ENCODE measurements at places on chromosomes 1 and 21.

- no peak for DNase-seq
These were observed 99.1 kb downstream of the MRPL37 start for GRCh38 chr1:54299037-54299436.

DNA sequence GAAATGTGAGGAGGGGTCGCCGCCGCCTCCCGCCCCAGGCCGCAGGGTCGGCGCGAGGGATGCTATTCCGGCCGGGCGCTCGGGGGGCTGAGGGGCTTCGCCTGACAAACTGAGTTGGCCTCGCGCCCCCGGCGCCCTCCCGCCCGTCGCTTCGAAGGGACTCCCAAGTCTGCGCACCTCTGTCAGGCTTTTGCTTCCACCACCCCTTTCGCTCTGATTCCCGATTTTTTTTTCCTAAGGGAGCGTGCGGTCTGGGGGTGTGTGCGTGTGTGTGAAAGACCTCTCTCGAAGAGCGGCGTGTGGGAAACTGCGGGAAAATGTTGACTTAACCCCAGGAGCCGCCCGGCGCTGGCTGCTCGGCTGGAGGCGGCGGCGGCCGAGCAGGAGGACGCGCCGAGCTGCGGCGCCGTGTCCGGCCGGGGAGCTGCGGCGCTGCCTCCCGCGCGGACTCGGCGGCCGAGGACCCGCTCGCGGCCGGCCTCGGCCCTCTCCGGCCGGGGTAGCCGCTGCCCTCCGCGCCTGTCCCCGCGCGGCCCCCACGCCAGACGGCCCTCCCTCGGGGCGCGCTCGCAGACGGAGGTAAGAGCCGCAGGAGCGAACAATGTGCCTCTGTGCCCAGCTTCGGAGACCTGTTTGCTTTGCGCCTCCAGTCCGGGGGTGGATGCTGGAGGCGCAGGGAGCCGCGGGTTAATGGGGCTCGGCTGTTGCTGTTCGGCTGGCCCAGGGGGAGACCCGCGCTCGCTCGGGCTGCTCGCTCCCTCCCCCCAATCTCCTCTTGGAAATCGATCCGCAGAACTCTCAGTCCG lies 1.1 kb downstream of the ADGRL2 start:
- no peak for DNase-seq

DNA sequence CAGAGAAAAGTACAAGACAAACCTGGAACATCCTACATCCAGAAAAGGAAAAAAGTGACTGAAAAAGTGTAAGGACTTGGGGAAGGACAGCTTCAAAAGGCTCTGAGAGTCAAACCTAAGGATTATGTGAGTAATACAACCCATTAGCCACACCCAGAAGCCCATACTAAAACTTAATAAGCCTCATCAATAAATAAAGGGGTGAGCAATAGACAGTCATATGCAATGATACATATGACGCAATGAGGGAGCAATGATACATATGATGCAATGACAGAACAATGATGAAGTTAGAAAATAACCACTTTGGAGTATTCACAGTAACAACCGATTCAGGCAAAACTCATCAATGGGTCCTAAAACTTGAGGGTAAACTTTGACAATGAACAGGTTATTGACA lies 50.1 kb downstream of the BRWD1 start:
- DNase-seq: no peak

DNA sequence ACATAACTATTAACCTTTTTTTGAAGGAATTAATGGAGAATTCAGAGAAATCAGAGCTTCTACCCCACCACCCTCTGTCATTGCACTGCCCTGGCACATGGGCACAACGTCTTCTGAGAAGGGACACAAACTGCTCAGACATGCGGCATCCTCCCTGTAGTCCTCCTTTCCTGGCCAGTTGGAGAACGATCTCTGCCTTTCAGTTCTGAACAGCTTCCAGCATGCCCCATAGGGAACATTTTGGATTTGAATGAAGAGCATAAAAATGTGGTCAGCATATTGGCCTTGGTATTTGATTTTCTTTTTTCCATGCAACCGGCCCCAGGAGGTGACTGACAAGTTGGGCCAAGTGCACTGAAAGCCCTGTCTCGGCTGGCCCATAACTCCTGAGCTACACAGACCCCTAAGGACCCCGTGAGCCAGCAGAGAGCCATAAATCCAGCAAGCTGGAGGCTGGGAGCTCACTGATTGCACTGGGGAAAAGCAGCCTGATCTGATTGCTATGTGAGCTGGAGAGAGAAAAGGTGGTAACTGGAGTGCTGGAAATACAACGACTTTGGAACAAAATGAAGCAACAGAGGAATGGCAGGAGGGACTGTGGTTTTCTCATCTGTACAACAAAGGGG lies 10.9 kb upstream of the BLACAT1 start:
- DNase-seq: no peak

DNA sequence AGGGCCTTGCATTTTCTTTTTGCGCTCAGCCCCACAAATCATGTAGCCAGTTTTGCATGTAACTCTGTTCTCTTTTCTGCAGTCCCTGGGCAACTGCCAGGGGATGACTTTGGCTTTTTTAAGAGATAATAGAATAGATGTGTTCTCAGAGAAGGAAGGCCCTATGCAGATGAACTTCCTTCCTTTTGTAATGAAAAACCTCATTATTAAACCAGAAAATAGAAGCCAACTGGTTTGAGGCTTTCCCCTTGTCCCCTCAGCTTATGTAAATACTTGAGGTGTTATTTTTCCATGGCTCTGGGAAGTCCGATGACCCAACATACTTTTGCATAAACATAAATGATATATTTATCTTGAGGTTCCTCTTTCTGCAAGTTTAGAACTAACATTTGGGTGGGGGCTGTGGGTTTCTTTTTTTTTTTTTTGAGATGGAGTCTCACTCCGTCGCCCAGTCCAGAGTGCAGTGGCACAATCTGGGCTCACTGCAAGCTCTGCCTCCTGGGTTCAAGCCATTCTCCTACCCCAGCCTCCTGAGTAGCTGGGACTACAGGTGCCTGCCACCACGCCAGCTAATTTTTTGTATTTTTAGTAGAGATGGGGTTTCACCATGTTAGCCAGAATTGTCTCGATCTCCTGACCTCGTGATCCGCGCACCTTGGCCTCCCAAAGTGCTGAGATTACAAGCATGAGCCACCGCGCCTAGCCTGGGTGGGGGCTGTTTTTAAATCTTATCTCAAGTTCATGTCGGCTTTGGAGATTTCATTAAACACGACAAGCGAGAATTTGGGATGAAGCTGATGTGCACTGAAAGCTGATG lies 14.4 kb upstream of the FCRL5 start:
- DNase-seq: no peak

Data from naive thymus-derived CD4-positive, alpha-beta T cell (primary cell).